Activated T-helper 9 cell treated with anti-CD3 and anti-CD28 coated beads, Interleukin-2, amount 50 U/mL, for 16 hours (primary cell): ENCODE measurements at places on chromosomes 7 and 10.

DNA sequence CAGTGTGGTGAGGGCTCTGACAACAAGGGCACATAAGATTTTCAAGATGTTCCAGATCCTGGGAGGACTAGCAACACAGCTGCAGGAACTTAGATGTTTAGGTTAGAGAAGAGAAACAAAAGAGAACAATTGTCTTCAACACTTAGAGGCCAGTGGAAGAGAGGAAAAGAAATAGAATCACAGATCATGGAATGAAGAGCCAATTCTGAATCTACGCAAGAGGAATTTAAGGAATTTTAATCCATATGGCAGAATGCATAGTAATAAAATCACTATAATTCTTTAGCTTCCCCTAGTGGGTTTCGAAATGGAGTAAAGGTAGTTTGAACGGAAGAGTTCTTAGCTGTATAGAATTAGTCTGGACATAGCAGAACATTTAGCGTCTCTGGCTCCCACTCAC, 114.6 kb upstream of the LRRTM3 start:
- DNase-seq, result no peak

- DNase-seq, result no peak
These were observed 262.8 kb downstream of the ADARB2 start for GRCh38 chr10:1474376-1475097.

- no peak for DNase-seq
These were observed 2.7 kb downstream of the TMEM176A start for GRCh38 chr7:150803161-150803860.

GRCh38 chr10:21995557-21995956, 8.0 kb downstream of the DNAJC1 start:
- DNase-seq, result no peak

GRCh38 chr10:110058212-110058611, 50.4 kb downstream of the ADD3 start:
- no peak for DNase-seq

DNA sequence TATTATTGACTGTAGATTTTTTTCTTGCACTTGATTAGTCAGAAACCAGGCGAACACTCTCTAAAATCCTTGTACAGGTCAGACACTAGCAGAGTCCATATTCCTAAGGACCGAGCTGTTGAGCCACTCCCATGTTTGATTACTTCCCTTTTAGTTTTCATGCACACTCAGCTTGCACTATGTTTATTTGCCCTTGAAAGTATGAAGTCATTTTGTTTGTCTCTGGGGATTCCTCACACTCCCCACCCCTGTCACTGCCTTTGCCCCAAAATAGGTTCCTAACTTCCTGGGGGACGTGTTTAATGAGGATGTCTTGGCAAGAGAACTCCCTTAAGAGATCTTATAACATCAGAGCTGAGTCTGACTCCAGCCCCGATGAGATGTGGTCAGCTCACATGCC, 182.1 kb downstream of the EVX1 start:
- DNase-seq, result no peak

GRCh38 chr7:24778543-24779282, 21.4 kb upstream of the GSDME start:
- no peak for DNase-seq

GRCh38 chr7:137838706-137839315, 8.0 kb downstream of the DGKI start:
- no peak for DNase-seq

DNA sequence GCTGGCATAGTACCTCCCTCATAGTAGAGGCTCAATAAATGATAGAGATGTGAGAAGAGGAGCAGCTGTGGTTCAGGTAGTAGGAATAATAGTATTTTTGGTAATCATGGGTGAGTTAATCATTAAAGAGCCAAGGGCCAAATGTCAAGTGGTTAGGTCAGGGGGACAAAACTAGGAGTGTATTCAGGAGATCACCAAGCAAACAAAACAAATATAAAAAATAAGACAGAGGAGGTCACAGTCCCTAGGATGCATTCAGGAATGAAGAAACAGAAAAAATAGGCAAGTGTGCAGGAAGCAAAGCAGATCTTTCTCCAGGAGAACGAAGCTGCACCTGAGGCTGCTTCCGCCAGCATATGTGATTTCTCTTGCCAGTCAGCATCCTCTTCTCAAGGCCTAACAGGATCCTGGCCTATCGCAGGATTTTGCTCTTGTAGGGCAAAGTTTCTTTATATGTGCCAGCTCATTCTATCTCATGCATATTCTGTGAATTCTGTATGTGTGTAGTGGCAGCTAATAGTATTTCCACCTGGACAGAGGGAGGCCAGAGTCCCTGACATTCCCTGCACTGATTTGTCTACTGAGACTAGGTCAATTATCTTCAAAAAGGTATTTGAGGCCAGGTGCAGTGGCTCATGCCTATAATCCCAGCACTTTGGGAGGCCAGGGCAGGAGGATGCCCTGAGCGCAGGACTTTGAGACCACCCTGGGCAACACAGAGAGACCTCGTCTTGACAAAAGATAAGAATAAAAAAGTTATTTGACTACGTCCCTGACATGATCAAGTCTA, 82.7 kb downstream of the AKR1D1 start:
- no peak for DNase-seq

DNA sequence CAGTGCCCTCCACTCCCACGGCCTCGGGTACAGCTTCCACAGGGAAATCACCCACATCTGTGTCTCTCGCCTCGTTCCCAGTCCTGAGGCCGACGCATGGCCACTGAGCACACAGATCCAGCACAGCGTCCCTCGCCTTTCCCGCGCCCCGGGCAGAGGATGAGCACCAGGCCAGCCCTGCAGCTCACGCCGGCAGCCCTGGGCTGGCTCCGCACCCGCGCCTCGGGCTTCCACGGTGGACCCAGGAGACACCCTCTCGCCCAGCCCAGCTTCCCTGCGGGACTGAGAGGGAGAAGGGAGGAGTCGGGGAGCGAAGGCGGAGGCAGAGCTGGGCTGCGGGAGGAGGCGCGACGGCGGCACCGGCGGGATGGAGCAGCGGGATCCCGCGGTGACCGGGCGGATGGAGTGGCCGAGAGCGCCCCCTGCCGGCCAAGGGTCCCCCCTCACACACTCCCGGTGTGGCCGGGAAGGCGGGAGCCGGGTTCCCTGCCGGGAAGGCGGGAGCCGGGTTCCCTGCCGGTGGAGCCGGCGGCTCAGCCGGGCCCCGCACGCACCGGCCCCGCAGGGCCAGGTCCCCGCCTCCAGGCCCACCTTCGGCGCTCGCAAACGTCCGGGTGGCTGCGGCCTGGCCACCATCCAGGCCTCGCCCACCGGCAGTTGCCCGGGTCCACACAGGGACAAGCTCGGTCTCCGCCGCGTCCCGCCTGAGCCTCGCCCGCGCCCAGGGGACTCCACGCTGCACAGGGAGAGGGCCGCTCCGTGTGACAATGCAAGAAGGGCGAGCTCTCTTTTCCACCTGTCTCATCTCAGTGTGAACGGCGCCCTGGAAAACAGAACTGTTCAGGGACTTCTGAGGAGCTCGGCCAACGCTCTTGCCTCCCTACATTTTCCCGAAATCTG, 110.3 kb upstream of the LANCL2 start:
- peak; percentile 66 for DNase-seq

GRCh38 chr7:93835702-93836101, 54.9 kb downstream of the TFPI2 start:
- no peak for DNase-seq

DNA sequence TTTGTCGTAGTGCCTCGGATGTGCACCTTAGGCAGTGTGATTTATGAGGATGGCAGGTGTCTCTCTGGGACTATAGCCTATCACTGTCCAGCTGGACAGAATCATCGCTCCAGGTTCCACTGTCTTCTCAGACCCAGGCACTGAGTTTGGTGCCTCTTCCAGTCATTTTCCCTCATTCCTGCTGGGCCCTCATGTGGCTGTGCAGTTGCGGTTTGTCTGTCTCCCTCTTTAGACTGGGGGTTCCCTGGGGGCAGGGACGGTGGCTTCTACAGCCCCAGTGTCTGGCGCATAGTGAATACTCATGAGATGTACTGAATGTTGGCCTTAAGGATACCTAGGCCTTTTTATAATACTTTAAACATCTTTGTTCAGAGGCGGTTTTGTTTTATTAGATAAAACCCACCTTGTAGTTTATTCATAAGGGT, 28.9 kb downstream of the CCM2 start:
- DNase-seq, result no peak

- no peak for DNase-seq
These were observed 311.9 kb downstream of the LRMDA start for GRCh38 chr10:75743291-75743778.

GRCh38 chr7:27804139-27804538, 64.2 kb downstream of the TAX1BP1 start:
- DNase-seq, result no peak

- no peak for DNase-seq
These were observed 16.9 kb downstream of the DYDC2 start for GRCh38 chr10:80373502-80373901.

- no peak for DNase-seq
These were observed 129.4 kb upstream of the SHH start for GRCh38 chr7:155941688-155942087.

DNA sequence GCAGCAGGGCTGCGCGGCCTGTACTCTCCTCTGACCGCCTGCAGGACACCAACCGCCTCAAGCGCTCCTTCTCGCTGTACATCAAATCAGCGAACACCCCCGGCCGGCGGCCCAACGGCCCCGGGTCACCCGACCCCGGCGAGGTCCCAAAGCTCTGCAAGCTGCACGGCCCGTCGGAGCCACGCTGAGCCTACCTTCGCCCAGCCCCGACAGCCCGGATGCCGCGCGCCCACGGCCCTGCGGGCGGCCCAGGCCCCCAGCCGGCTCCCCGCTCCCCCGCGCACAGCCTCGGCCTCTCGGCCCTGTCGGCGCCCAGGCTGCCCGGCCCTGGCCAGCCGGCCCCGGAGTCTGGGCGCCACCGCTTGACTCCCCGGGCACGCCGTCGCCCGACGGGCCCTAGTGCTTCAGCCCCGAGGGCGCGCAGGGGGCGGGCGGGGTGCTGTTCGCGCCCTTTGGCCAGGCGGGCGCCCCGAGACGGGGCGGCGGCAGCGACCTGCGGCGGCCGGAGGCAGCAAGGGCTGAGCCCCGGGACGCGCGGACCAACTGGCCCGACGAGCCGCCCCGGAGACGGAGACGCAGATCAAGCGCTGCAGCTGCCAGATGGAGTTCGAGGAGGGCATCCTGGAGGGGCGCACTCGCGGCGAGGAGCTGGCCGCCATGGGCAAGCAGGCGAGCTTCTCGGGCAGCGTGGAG, 11.1 kb upstream of the SEC24C start:
- no peak for DNase-seq

DNA sequence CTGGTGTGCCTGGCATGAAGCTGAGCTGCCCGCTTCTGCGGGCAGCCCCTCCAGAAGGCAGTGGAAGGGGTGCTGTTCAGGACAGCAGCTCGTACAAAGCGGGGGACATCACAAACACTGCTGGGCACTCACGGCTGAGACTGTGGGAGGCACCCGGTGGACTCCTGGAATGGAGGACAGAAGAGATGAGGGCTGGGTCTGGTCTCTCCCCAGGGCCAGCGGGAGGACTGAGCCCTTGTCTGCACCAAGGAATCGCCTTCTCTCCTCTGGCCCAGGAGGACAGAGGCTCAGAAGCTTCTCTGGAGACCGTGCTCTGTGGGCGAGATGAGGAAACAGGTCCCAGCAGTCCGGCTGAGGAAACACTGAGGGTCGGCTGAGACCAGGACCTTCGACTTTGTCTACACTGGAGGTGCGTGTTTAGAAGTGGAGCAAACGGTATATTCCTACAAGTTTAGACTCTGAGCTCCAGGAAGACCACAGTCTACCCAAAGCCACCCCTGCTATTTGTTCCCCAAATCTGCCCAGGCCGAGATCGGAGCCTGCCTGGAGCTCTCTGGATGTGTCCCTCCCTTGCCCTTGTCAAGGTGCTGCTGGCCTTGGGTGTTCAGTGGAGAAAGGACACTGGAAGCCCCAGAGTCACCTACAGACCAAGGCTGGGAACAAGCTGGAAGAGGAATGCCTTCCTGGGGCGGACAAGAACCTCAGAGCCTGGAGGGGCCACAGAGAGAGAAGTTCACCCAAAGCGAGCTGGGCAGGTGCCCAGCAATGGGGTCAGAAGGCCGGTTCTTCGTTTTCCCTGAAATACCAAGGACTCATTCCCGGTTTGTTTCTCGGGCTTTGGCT, 12.9 kb upstream of the INPP5A start:
- DNase-seq, result no peak

DNA sequence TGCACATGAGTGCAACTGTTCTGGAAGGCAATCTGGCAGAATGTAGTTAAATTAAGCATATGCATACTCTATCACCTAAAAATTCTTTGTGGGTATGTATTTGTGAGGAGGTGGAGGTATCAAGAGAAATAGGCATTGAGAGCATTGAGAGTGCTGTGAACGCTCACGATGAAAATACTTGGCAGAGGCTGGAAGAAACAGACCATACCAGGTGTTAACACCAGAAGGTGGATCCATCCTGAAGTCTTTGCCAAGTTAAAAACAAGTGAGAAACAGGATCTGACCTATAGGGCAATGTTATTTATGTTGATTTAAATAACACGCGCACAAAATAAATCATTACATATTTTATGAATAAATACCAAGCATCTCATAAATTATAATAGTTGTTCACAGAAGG, 311.6 kb downstream of the PCLO start:
- no peak for DNase-seq

GRCh38 chr7:132145466-132145865, 430.8 kb downstream of the PLXNA4 start:
- DNase-seq, result no peak

DNA sequence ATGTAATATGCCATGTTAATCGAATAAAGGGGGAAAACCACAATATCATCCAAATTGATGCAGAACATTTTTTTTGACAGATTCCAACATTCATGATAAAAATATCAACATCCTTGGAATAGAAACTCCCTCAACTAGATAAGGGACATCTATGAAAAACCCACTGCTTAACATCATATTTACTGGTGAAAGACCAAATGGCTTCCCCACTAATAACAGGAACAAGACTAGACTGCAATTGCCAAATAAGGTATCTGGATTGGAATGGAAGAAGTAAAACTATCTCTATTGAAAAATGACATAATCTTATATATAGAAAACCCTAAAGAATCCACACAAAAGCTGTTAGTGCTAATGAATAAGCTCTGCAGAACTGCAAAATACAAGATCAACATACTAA, 27.8 kb downstream of the SMURF1 start:
- DNase-seq, result no peak
